ENCODE measurements at places on chromosomes 2 and 18.

DNA sequence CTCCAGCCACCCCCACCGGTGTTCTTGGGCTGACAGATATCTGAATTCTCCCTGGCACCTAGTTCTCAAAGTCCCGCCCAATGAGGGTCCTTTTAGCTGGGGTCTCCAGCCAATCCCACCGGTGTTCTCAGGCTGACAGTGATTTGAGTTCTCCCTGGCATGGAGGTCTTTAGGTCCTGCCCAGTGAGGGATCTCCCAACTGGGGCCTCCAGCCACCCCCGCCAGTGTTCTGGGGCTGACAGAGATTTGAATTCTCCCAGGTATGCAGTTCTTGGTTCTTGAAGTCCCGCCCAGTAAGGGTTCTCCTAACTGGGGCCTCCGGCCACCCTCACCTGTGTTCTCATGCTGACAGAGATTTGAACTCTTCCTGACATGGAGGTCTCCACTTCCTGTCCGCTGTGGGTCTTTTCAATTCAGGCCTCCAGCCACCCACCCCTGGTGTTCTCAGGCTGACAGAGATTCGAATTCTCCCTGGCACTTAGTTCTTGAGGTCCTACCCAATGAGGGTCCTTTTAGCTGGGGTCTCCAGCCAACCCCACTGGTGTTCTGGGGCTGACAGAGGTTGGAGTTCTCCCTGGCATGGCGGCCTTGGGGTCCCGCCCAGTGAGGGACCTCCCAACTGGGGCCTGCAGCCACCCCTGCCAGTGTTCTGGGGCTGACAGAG is 154.6 kb downstream of the ANKRD36 start:
- DNase-seq: no peak

DNA sequence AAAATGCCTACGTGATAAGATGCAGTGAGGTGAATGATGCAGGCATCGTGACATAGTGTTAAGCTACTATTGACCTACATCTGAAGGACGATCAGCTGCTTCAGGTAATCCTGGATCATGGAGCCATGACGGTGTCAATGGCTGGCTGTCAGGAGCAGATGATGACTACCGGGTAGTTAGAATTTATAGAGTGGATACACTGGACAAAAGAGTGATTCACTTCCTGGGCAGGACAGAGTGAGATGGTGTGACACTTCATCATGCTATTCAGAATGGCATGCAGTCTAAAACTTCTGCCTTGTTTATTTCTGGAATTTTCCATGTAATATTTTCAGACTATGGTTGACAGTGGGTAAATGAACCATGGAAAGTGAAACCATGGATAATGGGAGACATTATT is 29.5 kb downstream of the METTL8 start:
- peak; percentile 93 for DNase-seq

DNA sequence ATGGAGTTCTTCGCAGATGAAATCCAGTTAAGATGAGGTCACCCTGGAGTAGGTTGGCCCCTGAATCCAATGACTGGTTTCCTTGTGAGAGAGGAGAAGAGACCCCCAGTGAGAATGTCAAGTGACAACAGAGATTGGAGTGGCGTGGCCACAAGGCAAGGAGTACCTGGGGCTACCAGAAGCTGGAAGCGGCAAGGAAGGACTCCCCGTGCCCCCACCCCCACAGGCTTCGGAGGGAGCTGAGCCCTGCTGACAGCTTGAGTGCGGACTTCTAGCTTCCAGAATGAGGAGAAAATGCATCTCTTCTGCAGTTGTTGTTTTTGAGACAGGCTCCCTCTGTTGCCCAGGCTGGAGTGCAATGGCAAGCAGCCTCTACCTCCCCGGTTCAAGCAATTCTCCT is 78.0 kb upstream of the HPCAL1 start:
- no peak for DNase-seq

GRCh38 chr2:73202156-73203054 is at the start of gene NOTO:
NOTO (plus strand) TSS chr2:73202574; CDS start chr2:73202667, 93 bp downstream.
- peak; percentile 7 for DNase-seq

- DNase-seq: no peak
These were observed 157.7 kb downstream of the COL4A4 start for GRCh38 chr2:227006189-227006897.

- no peak for DNase-seq
These were observed 40.0 kb downstream of the EPC2 start for GRCh38 chr2:148684507-148684906.

- DNase-seq: peak; percentile 21
These were observed 156.5 kb downstream of the TNS1 start for GRCh38 chr2:217846321-217846743.

GRCh38 chr2:220228310-220229006 is 601.0 kb downstream of the SLC4A3 start:
- DNase-seq: peak; percentile 90

- no peak for DNase-seq
These were observed 4.8 kb downstream of the UXS1 start for GRCh38 chr2:106189325-106189724.
